NCI-H1048 (cell line): ENCODE measurements at places on chromosomes 5 and 9.

- DNase-seq: no peak
These were observed 21.2 kb upstream of the SARDH start for GRCh38 chr9:133759146-133759900.

DNA sequence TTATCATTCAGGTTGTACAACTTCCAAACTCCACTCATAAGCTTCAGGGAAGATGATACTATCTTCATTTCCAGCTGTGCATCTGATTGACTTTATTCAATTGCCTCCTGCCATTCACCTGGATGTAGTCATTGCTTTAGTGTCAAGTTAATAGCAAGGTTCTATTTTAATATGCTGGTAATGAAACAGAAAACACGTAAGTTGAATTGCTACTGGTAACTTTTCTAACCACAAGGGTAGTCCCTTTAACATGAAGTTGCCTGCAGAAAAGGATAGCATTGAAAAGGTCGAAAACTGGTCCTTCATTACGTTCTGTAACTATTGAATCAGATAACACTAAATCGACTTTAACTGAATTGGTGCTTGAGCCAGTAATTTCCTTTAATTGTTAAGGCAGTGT, 459.4 kb upstream of the CDH6 start:
- DNase-seq: no peak

DNA sequence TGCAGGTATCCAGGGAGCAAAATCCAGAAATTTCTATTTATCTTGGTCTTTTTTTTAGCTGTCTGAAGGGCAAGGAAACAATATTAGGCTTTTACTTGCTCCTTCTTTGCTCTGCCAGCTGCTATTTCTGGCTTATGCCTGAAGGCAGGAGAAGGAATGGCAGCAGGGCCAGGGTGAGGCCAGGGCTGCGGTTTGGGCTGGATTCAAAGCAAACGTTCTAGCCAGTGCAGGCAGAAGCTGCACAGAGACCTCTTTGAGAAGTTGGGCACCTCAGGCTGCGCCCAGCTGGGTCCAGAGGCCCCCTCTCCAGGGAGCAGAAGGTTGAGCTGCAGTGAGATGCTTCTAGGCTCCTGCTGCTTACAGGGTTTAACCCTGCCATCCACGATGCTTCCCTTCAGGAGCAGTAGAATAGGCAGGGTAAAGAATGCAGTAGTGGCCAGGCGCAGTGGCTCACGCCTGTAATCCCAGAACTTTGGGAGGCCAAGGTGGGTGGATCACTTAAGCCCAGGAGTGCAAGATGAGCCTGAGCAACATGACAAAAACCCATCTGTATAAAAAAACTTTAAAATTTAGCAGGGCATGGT, 201.2 kb downstream of the ADCY2 start:
- no peak for DNase-seq

DNA sequence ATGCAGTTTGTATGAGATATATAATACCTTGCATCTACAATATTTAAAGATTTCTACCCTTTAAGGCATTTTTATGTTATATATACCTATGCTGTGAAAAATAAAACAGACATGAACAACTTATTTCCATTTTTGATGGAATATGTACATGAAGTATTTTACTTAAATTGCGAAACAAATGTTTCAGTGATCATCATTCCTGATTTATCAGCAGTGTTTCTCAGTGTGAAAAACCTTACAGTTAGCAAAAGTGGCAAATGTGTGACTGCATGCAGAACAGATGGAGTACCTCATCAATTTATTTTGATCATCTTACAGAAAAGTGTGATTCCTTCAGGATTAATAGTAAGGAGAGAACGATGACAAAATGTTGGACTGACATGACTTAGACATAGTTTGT, 43.1 kb downstream of the PRR16 start:
- DNase-seq: no peak

DNA sequence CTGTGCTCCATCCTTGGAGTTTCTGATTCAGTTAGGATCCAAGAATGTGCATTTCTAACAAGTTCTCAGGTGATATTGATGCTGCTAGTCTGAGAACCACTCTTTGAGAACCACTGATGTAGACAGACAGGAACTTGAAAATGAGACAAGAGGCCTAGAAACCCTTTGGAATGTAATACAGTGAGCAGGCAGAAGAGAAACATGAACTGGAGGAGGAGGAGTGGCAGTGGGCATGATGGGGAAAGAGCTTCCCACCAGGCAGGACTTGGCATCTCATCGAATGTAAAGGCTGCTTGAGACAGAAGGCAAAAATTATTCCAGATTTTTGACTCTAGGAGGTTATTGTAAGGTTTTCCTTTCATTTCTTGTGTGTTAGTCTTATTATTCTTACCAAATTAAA, 295.8 kb upstream of the SGCD start:
- DNase-seq: no peak

GRCh38 chr5:1801222-1801966, at the start of gene NDUFS6:
Gene NDUFS6, plus strand, starts transcription at chr5:1801407. Its CDS starts 11 bp downstream, at chr5:1801418.
- DNase-seq: no peak

GRCh38 chr5:156541582-156541981, 214.6 kb downstream of the SGCD start:
- DNase-seq: no peak

DNA sequence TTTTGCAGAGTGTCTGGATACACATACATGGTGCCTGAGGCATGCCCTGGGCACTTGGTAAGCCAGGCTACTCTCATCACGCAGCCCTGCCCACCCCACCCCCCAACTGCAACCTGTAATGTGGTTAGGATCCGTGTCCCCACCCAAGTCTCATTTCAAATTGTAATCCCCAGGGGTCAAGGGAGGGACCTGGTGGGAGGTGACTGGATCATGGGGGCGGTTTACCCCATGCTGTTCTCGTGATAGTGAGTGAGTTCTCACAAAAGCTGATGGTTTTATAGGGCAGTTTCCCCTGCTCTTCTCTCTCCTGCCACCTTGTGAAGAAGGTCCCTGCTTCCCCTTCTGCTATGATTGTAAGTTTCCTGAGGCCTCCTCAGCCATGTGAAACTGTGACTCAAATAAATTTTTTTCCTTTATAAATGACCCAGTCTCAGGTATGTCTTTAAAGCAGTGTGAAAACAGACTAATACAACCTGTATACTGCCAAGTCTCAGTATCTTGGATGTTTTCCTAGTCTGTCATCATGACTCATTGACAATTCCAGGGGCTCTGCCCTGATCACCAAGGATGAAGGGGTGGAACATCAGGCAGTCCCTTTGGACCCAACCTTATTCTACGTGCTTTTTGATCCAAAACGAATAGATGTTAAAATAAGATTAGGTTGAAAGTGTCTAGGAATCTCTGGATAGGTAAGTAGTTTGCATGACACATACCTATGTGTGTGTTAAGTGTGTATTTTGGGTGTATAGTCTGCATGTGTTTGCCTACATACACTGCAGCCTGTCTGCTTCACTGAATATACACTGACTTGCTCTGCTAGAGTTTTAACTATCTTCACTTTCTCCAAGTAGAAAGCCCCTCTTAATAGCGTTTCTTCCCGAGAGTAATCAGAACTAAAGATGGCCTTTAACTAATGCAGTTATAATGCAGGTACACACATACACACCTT, 293.8 kb downstream of the SLIT3 start:
- DNase-seq: no peak

DNA sequence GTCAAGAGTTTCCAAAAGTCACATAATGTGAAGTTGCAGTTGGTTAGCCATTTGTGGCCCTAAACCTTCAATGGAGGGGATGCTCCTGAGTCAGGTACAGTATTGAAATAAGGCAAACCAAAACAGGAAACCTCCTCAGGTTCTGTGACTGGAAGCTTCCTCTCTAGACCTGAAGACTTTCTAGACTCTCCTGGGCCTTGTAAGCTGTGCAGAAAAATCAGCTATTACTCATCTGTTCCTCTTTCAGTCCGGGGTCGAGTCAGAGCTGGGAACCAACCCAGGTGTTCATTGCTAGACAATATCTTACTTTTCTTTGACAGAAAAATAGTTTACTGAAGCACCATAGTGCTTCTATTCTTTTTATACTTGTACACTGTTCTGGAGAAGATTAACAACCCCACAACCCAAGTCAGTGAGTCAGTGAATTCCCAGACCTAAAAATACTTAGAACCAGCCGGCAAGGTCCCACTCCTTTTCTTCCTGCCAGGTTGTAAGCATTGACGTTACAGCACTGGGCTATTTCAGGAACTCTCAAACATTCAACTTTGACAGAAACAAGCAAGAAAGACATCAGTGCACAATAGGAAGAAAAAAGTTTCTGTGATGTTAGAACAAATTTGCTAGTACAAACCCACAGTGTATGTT, 47.3 kb downstream of the FSTL4 start:
- no peak for DNase-seq

DNA sequence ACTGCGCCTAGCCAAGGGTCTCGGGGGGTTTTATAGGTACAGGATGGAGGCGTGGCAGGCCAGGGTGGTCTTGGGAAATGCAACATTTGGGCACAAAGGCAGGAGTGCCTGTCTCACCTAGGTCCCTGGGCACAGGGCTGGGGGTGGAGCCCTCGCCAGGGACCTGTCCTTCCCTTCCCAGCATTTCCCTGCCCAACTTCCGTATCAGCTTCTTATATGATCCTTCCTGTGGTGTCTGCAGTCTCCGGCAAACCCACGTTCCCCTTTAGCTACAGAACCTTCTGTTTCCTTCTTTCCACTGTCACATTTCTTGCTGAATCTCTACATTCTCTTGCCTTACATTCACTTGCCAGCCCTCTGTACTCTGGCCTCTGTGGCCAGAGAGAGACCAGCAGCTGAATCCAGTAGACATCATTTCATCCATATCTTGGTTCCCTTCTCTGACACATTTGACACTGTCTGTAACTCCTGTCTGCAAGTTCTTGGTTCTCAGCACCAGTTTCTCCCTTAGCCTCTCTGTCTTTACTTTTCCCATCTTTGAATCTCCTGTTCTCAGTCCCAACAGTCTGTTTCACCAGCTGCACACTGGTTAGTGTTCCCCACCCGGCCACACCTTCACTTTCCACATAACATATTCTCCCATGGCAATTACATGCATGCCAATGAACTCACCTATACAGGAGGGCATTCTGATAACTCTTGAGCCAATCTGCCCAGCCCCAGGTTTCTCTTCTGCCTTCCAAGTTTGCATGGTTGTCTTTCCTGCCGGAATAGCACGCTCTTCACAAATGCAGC, 134.7 kb upstream of the ZNF608 start:
- no peak for DNase-seq
